ENCODE measurements at places on chromosomes 1 and 21.

DNA sequence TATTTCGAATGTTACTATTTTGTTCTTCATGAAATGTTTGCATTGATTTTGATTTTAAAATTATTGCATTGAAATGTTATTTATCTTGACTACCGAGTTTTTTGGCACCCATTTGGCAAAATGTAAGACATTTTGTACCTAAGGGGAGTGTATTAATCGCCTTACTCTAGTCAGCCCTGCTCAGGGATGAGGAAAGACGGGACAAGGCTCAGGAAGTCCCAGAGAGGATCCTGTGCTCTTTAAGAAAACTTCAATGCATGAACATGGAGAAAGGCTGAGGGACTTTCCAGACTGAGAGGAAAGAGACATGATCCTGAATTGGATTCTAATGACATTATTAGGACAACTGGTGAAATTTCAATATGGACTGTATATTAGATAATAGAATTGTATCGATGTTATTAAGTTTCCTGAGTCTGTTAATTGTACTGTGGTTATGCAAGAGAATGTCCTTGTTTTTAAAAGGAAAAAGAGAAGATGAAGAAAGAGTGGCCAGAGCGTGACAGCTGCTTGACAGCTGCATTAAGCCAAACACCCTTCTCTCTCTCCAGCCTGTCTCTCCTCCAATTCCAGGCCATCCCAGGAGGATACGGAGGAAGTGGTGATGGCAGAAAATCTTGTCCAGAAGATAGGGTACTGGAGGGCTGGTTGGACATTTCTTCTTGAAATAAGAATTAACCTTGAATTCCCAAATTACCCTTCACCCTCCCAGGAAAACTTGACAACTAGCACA lies 66.0 kb downstream of the PLEKHA6 start:
- DNase-seq = no peak

GRCh38 chr1:14160781-14161180 lies 437.7 kb upstream of the KAZN start:
- no peak for DNase-seq

DNA sequence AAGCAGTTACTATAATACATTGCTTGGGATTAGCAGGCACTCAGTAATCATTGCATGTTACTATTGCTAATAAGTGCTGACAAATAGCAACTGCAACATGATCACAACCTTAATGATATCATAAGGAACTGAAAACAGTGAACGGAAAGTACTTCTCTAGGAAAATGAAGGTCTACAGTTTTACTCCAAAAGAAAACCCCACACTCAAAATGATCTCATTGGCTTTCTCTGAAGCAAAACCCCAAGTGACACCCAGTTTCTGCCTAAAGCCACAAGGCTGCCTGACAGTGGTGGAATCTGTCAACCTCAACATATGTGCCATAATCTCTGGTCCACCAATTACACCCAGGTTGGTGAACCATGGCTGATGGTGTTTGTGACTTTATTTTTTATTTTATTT lies 137.6 kb downstream of the PTGER3 start:
- DNase-seq = no peak

DNA sequence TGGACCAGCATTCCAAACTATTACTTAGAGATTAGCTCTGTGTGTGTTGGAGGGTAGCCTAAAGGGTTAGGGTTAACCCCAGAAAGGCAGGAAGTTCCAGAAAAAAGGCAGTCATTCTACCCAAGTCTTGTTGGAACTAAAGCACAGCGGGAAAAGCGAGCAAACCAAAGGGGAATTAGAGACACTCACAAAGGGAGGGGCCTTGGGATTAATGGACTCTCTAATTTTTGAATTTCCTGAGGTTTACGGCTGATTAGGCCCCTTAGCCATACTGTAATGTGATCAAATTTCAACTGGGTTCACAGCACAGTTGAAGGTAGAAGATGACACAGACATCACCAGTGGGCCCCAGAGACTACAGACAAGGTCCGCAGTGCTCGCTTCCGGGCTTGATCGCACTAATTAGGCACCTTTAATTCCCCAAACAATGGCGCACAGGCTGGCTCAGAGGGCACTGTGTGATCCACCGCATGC lies 28.3 kb downstream of the CAPZB start:
- DNase-seq = no peak

GRCh38 chr1:59007820-59008598 lies 224.2 kb upstream of the JUN start:
- DNase-seq = no peak

DNA sequence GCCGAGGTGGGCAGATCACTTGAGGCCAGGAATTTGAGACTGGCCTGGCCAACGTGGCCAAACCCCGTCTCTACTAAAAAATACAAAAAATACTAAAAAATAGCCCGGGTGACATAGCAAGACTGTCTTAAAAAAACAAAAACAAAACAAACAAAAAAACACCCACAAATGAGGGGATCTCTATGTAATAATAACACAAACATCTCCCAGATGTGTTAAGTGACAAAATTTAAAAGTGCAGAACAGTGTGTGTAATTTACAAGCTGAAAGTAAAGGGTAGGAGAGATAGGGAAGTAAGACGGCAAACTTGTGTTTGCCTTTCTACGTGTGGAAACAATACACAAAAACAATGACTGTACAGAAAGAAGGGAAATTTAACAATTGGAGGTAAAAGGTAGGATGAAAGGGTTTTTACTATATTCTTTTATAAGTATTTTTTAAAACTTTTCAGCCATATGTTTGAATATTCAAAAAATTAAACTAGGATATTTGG lies 36.3 kb downstream of the ARID4B start:
- no peak for DNase-seq

- no peak for DNase-seq
These were observed 322.2 kb downstream of the LMX1A start for GRCh38 chr1:165034136-165034809.

GRCh38 chr1:230426246-230427093 lies at the start of gene PGBD5:
TSS of gene PGBD5 (minus strand) at chr1:230426332. CDS start at chr1:230425928, 404 bp downstream.
- DNase-seq = peak; percentile 7

DNA sequence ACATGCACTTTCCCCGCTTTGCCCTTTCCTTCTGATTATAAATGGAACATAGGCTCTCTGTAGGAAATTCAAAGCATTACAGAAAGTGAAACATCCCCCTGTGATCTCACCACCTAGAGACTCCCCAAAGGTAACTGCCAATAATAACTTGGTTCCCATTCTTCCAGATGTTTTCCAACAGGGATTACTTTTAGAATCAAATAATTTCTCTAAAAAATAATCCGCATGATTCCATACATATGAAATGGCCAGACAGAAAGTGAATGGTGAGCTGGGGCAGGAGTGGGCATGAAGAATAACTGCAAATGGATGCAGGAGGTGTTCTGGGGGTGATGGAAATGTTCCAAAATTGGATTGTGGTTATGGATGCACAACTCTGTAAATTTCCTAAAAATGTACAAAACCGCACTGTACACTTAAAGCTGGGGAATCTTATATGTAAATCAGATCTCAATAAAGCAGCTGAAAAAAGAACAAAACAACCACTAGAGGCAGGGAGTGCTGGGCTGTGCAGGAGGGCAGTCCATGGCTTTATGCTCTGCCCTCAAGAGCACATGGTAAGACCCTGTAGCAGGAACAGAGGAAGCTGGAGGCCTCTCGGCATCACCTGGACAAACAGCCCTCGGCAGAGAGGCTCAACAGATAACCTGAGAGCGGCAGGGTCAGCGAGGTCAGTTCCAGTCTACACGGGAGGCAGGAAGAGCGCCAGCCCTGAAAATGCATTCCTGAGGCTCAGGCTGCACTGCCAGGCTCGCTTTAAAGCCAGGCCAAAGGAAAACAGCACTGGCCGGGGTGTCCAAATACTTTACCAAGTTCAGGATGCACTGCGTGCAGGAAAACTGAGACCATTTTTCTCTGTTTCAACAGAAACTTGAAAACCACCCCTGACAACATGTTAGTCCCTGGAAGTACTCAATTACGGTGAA lies 39.7 kb downstream of the CAPZB start:
- DNase-seq = no peak

DNA sequence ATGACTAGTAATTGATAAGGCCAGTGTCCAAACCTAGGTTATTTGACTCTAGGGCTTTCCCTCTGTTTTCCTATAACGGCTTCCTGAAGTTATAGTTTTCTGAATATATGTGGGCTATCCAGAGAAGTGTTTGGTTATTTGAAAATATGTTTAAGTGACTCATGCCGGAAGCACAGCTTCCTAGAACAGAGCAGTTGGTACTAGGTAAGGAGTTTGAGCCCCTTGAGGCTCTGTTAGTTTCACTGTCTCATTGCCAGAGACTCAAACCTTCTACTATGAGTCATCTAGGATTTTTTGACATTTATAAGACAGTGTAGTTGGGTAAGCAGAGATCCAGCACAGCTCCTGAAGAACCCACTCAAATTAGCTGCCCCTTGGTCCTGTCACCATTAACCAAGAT lies 27.1 kb upstream of the LEPR start:
- DNase-seq = no peak

DNA sequence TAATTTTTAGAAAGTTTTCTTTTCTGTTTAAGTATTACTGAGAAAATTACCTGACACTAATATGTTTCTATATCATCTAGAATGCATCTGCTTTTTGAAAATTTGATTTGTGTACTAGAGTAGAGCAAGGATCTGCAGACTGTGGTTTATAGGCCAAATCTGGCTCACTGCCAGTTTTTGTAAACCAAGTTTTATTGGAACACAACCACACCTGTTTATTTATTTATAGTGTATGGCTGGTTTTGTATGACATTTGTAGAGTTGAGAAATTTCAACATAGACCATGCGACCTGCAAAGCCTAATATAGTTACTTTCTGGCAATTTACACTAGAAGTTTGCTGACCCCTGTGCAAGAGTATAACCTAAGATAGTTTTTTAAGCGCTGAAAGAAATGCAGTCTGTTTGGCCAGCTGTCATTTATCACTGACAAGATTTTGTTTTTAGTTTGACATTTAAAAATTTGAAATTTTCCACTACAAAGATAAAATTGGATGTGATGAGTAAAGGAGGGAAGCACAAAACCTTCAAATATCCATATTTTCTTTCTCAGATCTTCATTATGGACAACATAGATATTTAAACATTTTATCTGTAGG lies 36.1 kb upstream of the CACYBP start:
- no peak for DNase-seq

GRCh38 chr1:220044678-220045355 lies 1.5 kb downstream of the EPRS1 start:
- no peak for DNase-seq

- DNase-seq = peak; percentile 27
These were observed 1.0 kb downstream of the YOD1 start for GRCh38 chr1:207049974-207050391.

DNA sequence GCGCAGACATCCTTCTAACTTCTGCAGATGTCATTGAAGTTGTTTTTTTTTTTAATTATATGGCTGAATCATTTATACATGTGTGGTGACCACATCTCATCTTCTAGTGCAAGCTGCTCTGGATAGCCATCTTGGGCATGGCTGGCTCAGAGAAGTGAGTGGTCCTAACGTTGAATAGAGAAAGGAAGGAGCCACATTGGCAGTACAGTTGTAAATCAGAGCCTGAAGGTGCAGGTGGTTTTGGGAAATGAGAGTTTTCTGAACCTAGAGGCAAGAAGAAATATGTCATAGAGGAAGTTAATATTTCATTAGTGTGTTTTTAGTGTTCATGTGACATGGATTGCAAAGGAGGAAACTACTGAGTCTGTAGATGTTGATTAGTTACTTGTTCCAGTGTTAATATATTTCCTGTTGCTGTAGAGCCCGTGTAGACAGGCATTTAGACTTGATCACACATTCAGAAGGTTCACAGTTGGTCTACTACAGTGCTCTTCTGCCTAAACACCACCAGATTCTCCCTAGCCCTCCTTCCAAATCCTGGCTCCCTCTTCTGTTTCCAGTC lies 163.7 kb downstream of the ROR1 start:
- DNase-seq = no peak

DNA sequence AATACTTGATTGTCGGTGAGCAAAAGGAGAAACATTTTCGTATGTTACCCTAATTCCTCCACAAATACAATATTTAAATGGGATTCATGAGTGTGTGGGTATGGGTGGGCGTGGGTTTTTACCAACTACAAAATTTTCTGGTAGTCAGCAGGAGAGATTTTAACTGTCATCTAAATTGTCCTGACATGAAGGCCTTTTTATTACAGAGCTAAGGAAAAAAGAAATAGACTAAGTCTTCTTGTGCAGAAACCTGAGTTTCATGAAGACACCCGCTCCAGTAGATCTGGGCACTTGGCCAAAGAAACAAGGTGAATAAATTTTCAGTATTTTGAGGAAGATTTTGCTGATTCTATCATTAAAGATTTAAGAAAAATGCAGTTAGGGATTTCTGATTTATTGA lies 752 bp downstream of the RGS18 start:
- no peak for DNase-seq

- no peak for DNase-seq
These were observed 57.4 kb downstream of the SSX2IP start for GRCh38 chr1:84632673-84633434.

GRCh38 chr1:93620841-93621210 lies 60.8 kb downstream of the BCAR3 start:
- no peak for DNase-seq

DNA sequence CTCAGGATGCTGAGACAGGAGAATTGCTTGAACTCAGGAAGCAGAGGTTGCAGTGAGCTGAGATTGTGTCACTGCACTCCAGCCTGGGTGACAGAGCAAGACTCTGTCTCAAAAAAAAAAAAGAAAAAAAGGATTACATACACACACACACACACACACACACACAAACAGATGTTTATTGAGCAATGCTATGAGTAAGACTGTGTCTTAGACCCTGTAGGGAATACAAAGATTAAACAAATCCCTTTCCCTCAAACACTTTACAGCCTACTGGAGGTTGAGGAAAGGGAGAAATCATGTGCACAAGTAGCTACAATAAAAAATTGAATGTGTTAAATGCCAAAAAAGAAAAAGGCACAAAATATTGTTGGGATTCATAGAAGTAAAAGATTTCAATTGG lies 58.1 kb downstream of the RPAP2 start:
- DNase-seq = no peak

DNA sequence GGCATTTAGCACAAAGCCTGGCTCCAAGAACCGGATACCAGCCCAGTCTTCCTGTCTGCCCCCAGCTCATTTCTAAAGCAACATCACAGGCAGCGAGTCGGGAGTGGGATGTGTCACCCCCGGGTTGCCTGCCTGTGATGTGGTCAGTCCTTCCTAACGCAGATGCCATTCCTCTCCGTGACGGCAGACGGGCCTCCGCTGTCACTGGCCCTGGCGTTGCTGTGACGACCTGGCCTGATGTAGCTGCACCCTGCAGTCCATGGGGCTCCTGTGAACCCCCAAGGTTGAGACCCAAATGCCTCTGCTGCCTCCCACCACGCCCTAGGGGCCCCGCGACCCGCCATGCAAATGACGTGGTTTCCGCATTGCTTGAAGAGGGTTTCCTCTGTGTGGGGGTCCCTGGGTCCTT lies 12.3 kb downstream of the TNFRSF1B start:
- DNase-seq = peak; percentile 78

GRCh38 chr1:37399205-37399604 lies 75.2 kb upstream of the ZC3H12A start:
- DNase-seq = no peak

- DNase-seq = no peak
These were observed 690.4 kb downstream of the USP25 start for GRCh38 chr21:16420031-16420724.

DNA sequence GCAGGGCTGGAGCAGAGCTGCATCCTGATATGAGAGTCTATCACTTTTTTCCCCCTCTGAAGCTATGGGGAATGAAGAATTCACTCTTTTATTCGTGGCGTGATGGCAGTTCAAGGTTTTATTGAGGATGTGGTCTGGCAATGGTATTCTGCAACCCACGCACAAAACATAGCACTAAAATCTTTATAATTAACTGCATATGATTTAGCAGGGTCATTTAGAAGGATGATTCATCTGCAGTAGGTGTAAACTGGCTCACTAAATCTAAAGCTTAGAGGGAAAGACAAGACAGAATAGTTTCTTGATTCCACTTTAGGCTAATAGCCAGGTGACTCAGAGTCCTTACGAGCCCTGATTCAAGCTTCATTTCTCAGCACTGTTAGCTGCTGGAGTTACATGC lies 25.0 kb upstream of the CHRM3 start:
- DNase-seq = no peak
